ENCODE measurements at places on chromosomes 11 and 22. TPM values are rescaled to one million over a fixed set of nuclear protein-coding genes. Genes with fewer than 3 reads are reported as not detected.

Gene C11orf52
- total RNA-seq = 0.23 TPM

Gene A4GALT
- total RNA-seq = 41.2 TPM

Gene ROBO4
- total RNA-seq = 1.2 TPM

Gene SH3BP1
- 10.6 TPM for total RNA-seq

Gene CHEK2
- total RNA-seq = 8.3 TPM

Gene LRRC32
- 45.1 TPM for total RNA-seq

Gene HARBI1
- total RNA-seq = 4.6 TPM

Gene MIOX
- 0.10 TPM for total RNA-seq

Gene KBTBD3
- 6.9 TPM for total RNA-seq

Gene DKK3
- total RNA-seq = 561 TPM

Gene FAM180B
- total RNA-seq = not detected

Gene ISX
- not detected for total RNA-seq

Gene MGAT3
- total RNA-seq = 1.3 TPM

Gene SRSF8
- total RNA-seq = 27.0 TPM

Gene KDM4F
- not detected for total RNA-seq

Gene EPS8L2
- 44.8 TPM for total RNA-seq

Gene CHRNA10
- 1.1 TPM for total RNA-seq

Gene RAB39A
- total RNA-seq = not detected

Gene FOLH1
- not detected for total RNA-seq

Gene TTC36
- total RNA-seq = 1.3 TPM

Gene KCNJ5
- 0.03 TPM for total RNA-seq

Gene MRGPRX4
- total RNA-seq = not detected

Gene TUG1
- 58.4 TPM for total RNA-seq

Gene OMP
- total RNA-seq = 0.98 TPM

Gene DNAJB13
- not detected for total RNA-seq

Gene SEC14L6
- total RNA-seq = 0.40 TPM

Gene HTR3B
- total RNA-seq = not detected

Gene LSP1
- total RNA-seq = 0.66 TPM

Gene DERL3
- 0.85 TPM for total RNA-seq

Gene P2RY6
- total RNA-seq = 1.5 TPM

Gene TTC9C
- 27.5 TPM for total RNA-seq

Gene SLC1A2
- total RNA-seq = 1.9 TPM

Gene GGA1
- 47.0 TPM for total RNA-seq

Gene PPFIBP2
- total RNA-seq = 17.2 TPM

Gene CCDC73
- not detected for total RNA-seq

Gene CEP57
- 24.3 TPM for total RNA-seq
